ENCODE measurements at places on chromosomes 2 and 18.

DNA sequence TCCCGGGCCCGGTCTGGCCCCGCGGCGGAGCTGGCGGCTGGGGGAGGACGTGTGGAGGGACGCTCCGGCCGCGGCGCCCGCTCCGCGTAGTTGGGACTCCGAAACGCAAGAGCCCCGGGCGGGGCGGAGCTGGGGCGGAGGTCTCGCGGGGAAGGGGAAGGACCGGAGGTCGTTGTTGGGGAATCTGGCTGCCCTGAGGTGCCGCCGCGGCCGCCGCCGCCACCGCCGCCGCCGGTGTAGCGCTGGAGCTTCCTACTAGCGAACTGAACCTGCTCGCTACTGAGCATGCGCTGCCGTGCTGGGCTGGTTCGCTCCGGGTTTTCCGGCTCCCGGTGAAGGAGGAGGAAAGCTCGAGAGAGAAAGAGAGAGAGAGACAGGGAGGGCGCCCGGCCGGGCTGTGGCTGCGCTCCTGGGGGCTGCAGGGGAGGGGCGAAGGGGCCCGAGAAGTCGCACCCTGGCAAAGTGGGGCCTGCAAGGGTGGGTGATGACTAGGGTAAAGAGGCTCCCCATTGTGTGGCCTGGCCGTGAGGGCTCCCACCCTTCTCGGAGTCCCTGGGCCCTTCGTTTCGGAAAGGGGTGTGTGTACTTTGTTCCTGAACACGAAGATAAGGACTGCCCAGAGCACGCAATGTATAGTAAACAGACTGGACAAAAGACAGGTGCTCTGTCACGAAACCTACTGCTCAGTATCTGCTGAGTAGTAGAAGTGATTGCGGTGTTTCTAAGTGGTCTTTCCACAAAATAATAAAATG is at the start of gene SOS1:
Gene SOS1 (minus strand): TSS at position 281 of the 752 bp plus-strand sequence. CDS start 629 bp downstream, outside the sequence.
- DNase-seq = peak; percentile 90

- no peak for DNase-seq
Observed at GRCh38 chr2:179614121-179614520, 247.3 kb downstream of the ZNF385B start.

GRCh38 chr2:105403783-105404698 is 5.2 kb upstream of the FHL2 start:
- no peak for DNase-seq

- no peak for DNase-seq
Observed at GRCh38 chr2:44829771-44830170, 111.7 kb upstream of the SIX3 start.

DNA sequence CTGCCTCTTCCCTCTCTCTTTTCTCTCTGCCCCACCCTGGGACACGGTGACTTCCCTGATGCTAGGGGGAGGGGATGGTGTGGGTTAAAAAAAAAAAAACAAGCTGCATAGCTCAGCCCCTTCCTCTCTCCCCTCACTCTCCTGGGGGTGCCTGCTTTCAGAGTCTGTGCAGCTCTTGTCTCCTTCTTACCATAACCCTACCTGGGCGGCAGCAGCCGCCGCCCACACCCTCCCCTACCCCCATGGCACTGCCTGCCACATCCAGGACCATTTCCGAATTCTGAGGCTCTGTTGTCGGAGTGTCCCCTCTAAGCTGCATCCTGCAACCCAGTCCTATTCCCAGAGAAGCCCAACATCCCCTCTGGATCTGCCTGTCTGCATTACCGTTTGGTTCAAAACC is 16.0 kb downstream of the TTC32 start:
- no peak for DNase-seq

GRCh38 chr2:103003750-103004260 is 242.0 kb downstream of the TMEM182 start:
- no peak for DNase-seq

GRCh38 chr18:69401226-69401971 is 711 bp downstream of the DOK6 start:
- DNase-seq = peak; percentile 21

All from occipital lobe (tissue), 3 donors.